Substantia nigra (tissue), 51 donors: ENCODE measurements at places on chromosomes 11 and 22.

DNA sequence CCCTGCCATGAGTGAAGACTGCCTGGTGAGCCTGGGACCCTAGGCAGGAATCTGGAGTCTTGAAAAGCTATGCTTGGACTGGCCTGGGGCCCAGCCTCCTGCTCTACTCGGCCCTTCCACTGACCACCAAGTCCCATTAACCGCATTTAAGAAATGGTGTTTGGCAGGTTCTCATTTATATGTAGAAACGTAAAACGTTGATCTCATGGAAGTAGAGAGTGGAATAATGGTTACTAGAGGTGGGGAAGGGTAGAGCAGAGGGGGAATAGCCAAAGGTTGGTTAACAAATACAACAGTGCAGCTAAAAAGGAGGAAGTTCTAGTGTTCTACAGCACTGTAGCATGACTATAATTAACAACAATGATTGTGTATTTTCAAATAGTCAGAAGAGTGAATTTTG, 72.9 kb upstream of the EED start:
- no peak for DNase-seq

DNA sequence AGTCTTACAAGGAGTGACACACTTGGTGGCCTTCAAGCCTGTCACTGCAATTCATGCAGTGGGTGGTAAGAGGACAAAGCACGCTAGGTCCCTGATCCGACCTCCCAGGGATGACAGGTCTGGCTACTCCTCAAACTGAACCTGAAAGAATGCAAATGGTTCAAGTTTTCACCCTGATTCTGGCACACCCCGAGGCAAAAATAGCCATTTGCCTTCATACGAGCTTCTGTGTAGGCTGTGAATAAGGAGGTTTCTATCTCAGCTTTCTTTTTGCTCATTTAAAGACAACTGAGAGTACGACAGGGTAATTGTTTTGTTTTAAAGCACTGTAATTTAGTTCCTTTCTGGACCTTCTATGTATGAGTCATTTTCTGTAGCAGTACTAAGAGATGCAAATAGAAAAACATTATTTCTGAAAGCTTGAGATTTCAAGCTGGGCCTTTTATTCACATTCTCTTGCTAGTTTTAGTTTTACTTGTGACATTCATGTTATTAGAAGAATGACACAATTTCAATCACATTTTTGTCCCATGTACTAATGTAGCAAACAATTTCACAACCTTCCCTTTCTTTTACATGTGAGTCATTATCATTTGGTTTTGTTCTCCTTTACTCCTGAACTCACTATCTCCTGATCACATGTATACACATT, 56.6 kb upstream of the FDX1 start:
- no peak for DNase-seq

- DNase-seq: no peak
Observed at GRCh38 chr22:33806191-33806590, 114.1 kb downstream of the LARGE1 start.

DNA sequence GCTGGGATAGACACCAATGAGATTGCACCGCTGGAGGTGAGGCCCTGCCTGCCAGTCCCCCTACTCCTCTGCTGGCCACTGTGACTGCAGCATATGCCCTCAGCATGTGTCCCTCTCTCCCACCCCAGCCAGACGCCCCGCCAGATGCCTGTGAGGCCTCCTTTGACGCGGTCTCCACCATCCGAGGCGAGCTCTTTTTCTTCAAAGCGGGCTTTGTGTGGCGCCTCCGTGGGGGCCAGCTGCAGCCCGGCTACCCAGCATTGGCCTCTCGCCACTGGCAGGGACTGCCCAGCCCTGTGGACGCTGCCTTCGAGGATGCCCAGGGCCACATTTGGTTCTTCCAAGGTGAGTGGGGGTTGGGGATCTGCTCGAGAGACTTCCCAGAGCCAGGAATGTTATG, 5.7 kb upstream of the SMARCB1 start:
- peak; percentile 46 for DNase-seq

DNA sequence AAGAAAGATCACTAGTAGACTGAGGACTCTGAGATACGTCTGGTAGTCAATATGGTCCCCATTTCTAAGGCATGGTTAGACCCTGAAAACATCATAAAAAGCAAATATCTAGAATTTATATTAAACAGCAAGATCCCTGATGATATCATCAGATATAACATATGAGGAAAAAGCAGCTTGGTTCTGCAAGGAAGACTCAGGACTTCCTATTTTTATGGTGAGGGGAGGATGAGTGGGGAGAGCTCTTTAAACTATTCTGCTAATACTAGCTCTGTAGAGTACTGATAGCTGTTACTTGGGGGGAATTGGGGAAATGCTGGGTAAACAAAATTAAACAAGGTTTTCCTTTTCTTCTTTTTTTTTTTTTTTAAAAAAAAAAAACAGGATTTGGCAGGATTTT, 235.8 kb downstream of the SWAP70 start:
- DNase-seq: no peak

DNA sequence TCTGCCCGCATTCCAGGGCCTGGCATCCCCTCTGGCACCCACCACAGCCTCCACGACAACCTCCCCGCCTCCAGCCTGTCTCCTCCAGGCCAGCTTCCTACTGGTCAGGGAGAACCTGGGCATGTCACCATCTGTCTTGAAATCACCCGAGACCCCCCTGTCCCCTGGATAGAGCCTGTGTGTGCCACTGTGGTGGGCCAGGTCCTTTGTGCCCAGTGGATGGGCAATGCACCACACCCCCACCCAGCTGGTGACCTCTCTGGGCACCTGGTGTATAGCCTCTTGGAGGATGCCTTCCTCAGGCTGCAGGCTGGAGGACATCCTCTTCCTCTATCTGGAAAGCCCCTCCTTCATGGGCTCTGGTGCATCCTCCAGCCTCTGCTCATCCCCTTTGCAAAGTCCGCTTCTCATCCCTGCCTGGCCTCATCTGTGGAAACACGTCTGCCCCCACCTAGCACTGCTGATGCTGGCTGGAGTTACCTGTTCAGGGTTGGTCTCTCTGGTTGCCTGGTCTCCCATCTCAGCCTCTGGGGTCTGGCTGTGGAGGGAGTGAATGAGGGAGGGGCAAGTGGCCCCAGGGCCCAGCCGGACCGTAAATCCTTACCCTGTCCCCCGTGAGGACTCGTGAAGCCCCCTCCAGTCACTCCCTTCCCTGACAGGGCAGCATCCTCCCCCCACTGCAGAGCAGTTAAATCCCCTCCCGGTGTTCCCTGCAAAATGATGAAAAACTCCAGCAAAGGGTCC, 589.6 kb downstream of the TBC1D22A start:
- DNase-seq: no peak

- no peak for DNase-seq
Observed at GRCh38 chr22:23093051-23093788, 22.9 kb downstream of the GNAZ start.

GRCh38 chr11:105790840-105791239, 181.0 kb downstream of the GRIA4 start:
- no peak for DNase-seq

- DNase-seq: no peak
Observed at GRCh38 chr22:27011133-27011532, 353.7 kb downstream of the MIAT start.

- no peak for DNase-seq
Observed at GRCh38 chr11:111730871-111731591, 35.2 kb downstream of the PPP2R1B start.

DNA sequence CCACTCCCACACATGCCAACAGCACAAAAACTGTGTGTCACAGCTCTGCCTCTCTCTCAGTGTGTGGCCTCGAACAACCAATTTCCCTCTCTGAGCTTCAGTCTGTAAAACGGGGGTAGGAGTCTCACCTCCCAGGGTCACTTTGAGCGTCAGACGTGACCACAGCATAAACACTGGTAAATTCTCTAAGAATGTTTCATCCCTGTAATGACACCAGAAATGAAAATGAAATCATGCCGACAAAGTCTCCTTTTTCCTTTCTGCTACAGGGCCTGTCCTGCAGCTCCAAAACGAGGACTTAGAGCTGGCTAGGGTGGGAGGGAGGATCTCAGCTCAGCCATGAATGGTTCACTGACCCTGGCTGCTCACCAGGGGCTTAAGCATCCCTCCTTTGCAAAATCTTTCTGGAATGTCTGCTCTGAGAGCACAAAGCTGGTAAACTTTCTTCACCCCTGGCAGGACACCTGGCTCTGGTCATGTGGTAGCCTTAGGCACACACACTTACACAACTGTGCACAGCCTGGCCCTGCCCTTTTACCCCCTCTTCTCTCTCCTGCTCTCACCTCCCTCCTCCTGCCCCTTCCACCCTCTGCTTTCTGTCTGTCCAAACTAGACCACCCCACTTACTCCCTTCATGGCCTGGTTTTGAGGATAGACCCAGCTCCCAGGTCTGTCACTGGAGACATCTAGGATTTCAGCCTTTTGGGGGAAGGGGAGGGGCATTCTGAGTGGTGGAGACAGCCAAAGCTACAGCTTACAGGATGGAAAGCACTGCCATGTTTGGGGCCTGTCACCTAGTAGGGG, 12.3 kb upstream of the TSKU start:
- no peak for DNase-seq

GRCh38 chr22:27022896-27023361, 365.5 kb downstream of the MIAT start:
- DNase-seq: no peak

DNA sequence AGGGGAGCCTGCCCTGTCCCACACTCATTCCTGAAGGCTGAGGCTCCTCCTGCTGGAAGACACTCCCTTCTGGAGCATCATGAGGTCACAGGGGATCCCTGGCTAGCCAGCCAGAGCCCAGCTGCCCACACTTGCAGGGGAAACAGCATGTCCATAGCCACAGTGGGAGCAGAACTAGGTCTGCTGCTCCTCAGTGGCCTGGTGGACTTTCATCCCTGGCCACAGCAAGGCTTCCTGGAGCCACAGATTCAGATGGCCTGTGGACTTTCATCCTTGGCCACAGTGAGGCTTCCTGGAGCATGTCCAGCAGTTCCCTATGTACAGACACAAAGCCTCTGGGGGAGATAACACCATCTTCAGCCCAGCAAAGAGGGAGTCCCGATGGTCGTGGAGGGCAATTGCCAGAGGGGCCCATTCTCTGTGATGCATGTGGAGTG, 5.9 kb upstream of the APOL6 start:
- DNase-seq: no peak

- DNase-seq: peak; percentile 70
Observed at GRCh38 chr11:115503083-115503885, 931 bp downstream of the CADM1 start.

DNA sequence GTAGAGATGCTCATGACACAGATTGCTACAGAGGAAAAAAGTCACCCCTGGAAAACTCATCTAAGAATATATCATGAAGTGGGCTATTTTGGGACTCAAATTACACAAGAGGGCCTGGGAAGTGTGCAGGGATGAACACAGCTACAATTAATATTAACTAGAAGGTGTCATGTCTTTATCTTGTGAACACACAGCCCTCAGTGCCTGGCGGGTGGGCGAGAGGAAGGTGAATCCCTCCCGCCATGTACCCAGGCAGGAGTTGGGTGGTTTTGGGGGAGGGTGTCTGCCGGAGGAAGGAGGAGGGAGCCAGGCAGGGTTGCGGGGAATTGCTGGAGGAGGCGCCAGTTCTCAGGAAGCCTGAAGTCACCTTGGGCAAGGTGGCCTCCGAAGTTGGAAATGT, 5.1 kb upstream of the FAM83F start:
- DNase-seq: no peak

- no peak for DNase-seq
Observed at GRCh38 chr11:75534259-75535069, 8.7 kb upstream of the GDPD5 start.

GRCh38 chr22:19674129-19674928, 40.0 kb upstream of the SEPTIN5 start:
- DNase-seq: no peak

- DNase-seq: no peak
Observed at GRCh38 chr11:92627615-92628256, 341.7 kb upstream of the MTNR1B start.

GRCh38 chr22:27751277-27752070, 50.1 kb downstream of the MN1 start:
- DNase-seq: no peak

DNA sequence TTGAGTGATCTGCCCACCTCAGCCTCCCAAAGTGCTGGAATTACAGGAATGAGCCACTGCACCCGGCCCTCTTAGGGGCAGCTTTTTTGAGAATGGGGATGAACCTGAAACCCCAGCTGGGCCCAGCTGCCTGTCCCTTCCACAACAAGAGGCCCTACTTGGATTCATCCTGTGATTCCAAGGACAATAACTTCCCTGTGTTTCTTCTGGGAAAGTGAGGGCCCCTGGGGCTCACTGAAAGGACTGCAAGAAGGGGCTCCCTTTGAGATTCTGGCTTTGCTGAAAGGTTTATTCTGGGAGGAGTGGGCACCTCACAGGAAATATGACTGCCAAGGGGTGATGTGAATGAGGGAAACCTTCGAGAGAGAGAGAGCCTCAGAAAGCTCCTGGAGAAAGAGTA, 12.3 kb upstream of the GNAZ start:
- no peak for DNase-seq

- DNase-seq: no peak
Observed at GRCh38 chr11:72754544-72755155, 2.4 kb upstream of the ARAP1 start.

DNA sequence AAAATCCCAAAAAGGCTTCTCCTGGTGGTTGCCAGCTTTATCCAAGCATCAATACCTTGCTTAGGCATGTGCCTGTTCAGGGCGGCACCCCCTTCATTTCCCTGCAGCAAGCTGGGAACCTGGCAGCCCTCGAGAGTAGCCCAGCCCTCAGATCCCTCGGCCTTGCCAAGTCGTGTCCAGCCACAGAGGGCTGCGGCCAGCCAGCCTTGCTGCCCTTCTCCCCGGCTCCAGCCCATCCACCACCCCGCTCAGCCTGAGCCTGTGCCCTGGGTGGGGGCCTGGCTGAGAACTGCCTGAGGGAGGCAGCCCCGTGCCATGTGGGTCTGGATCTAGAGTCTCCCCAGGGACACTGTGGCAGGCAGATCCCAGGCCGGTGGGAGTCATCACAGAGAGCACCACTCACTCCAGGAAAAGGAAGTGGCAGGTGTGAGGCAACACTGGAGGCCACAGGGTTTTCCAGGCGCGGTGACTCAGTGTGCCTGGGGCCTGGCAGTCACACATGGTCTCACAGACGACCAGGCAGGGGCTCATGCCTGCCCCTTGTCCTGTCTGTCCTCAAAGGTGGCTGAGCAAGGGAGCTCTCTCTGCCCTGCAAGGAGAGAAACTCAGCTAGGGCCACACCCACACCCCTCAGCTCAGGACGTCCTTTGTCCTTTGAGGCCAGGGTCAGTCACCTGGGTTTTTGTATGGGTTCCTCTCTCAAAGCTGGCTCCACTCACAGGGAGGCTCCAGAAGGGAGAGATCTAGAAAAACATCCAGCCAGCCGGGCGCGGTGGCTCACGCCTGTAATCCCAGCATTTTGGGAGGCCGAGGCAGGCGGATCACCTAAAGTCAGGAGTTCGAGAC, 12.2 kb upstream of the CDC42BPG start:
- DNase-seq: no peak
